ENCODE measurements at places on chromosomes 16 and 17.

- no peak for DNase-seq
These were observed 20.7 kb upstream of the NAGS start for GRCh38 chr17:43983515-43984411.

DNA sequence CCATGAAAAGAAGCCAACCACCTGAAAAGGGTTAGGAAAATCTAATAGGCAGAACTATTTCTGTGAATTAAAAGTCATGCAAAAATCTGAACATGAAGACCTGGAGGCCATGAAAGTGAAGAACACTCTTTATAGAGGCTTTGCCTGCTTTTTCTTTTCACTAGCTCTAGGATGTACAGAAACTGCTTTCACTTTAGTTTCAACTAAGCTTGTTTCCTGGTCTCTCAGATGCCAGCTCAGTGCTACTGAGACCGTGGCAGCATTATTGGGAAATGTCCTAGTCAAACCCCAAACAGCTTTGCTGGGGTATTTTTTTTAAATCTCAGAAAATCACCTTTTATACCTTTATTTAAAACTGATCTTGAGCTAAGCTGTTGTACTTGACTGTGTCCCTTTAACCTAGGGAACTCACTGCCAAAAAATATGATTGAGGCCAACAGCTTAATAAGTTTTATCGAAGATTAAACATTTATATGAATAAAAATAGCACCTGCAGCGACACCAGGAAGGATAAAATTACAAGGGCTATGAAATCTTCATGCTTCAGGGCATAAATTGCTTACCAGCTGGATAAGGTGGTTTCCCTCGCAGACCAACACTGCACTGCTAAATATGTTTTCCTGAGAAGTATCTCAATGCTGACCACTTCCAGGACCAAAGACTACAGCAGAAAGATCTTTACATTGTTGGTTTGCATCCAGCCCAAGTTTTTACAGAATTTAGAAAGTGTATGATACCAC, 621.8 kb upstream of the ZFHX3 start:
- DNase-seq = no peak

GRCh38 chr17:75996665-75997590, 3.7 kb upstream of the CDK3 start:
- peak; percentile 61 for DNase-seq

GRCh38 chr16:81401035-81401950, 43.3 kb upstream of the CMIP start:
- DNase-seq = peak; percentile 66

DNA sequence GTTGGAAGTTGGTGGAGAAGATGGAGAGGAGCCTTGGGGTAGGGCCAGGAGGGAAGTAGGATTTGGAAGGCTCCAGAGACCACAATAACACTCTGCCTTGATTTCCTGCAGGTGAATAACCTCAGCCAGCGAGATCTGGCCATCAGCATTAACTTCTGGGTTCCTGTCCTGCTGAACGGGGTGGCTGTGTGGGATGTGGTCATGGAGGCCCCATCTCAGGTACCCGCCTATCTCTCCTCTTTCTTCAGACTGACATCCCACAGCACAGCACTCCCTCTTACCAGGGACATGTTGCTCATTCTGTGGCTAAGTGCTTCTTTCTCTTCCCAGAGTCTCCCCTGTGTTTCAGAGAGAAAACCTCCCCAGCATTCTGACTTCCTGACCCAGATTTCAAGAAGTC, 4.9 kb downstream of the COX6A2 start:
- DNase-seq = no peak

DNA sequence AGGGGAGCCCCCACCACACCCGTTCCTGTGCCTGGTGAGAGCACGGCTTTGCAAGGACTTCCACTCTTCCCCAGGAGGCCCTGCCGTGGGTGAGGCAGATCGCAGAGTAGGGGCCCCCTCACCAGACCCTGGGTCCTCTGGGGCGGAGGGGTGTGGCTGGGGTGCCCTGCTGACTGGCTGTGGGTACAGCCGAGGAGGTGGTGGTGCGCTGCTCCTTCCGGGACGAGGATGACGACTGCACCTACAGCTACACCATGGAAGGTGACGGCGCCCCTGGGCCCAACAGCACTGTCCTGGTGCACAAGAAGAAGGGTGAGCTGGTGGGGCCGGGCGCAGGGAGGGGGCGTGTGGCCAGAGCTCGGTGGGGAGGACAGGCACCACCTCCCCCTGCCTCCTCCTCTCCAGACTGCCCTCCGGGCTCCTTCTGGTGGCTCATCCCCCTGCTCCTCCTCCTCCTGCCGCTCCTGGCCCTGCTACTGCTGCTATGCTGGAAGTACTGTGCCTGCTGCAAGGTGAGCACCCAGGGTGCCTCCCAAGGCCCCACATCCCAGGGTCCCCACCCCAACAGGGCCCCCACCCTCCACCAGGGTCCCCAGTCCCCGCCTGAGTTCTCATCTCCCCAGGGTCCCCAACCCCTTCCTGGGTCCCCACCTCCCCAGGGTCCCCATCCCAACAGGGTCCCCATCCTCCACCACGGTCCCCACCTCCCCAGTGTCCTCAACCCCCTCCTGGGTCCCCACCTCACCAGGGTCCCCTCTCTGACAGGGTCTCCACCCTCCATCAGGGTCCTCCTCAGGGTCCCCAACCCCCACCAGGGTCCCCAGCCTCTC, 16.1 kb downstream of the ITGB4 start:
- no peak for DNase-seq

- no peak for DNase-seq
These were observed 428.4 kb downstream of the KCNJ2 start for GRCh38 chr17:70597774-70598173.

GRCh38 chr17:56144223-56144622, 9.1 kb upstream of the ANKFN1 start:
- DNase-seq = no peak

GRCh38 chr16:50297301-50298074, 31.1 kb downstream of the ADCY7 start:
- no peak for DNase-seq

DNA sequence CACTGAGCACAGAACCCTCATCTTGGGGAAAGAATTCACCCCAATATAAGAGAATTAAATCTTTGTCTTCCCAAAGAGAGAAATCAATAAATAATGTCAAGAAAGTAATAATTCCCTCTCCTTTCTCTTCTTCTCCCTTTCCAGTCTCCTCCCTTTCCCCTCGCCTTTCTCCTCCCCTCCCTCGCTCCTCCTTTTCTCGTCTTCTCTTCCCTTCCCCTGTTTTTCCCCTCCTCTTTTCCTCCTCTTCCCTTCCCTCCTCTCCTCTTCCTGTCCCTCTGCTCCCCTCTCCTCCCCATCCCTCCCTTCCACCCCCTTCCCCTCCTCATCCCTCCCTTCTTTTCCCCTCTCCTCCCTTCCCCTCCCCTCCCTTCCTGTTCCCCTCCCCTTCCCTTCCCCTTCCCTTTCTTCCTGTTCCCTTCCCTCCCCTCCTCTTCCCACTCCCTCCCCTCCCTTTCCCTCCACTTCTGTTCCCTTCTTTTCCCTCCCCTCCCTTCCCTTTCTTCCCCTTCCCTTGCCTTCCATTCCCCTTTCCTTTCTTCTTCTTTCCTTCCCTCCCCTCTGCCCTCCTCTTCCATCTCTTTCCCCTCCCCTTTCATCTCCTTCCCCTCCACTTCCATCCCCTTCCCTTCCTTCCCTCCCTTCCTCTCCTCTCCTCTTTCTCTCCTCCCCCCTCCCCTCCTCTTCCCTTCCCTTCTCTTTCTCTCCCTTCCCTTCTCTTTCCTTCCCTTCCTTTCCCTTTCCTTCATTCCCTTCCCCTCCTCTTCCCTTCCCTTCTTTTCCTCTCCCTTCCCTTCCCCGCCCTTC, 363.6 kb downstream of the SHISA9 start:
- no peak for DNase-seq

DNA sequence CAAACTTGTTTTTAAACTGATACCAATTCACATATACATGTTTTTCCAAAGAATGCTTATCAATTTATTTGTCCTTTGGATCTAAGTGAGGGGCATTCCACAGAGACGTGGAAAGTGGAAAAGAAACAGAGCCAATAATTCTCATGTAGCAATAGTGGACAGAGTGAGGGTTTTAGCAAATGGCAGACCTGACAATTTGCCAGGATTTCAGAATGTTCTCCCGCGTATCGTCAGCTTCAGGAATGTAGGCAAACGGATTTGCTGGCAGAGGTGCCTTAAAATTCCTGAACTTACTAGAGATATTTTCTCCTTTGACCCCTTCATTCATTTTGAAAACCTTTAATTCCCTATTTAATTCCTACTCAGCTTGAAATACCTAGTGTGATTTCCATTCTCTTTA, 193.4 kb upstream of the CPHXL start:
- DNase-seq = peak; percentile 44

DNA sequence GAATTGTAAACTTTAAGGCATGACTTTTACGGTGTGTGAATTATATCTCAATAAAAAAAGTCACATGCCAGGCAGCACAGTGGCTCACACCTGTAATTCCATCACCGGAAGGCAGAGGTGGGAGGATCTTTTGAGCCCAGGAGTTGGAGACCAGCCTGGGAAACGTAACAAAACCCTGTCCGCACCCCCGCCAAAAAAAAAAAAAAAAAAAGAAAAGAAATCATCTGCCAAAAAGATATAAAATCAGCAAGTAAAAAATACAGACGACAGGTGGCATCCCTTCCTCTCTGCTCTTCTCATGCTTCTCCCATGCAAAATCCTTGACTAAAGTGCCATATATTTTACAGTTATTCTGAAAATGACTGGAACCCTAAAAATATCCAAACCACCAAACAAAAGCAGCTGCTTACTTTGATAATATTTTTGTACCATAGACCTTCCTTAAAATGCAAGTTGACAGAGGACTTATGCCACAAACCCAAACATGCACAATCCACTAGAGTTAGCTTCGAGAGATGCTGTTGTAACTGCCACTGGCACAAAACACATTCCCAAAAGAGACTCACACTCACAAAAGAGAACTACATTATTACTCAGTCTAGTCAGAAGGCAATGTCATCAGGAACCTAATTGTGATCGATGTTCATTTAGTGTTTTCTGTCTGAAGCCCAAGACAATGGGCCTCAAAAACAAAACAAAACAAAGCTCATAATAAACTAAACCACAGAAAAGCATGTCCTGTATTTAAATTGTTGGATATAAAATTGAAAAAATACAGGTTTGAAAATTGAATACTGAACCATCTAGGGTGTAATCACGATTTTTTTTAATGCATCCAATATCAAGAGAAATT, 2.4 kb downstream of the CRLF3 start:
- DNase-seq = no peak

- no peak for DNase-seq
These were observed 22.0 kb downstream of the TMEM132E start for GRCh38 chr17:34601416-34601815.

- DNase-seq = no peak
These were observed 121.2 kb upstream of the RCVRN start for GRCh38 chr17:10025976-10026901.

GRCh38 chr16:80606221-80606766, 65.5 kb downstream of the DYNLRB2 start:
- no peak for DNase-seq

- DNase-seq = no peak
These were observed 149.1 kb downstream of the VPS53 start for GRCh38 chr17:565521-565920.

GRCh38 chr17:67434061-67434525, 57.0 kb downstream of the PITPNC1 start:
- DNase-seq = no peak

- DNase-seq = no peak
These were observed 17.5 kb downstream of the WWOX start for GRCh38 chr16:78116946-78117345.

DNA sequence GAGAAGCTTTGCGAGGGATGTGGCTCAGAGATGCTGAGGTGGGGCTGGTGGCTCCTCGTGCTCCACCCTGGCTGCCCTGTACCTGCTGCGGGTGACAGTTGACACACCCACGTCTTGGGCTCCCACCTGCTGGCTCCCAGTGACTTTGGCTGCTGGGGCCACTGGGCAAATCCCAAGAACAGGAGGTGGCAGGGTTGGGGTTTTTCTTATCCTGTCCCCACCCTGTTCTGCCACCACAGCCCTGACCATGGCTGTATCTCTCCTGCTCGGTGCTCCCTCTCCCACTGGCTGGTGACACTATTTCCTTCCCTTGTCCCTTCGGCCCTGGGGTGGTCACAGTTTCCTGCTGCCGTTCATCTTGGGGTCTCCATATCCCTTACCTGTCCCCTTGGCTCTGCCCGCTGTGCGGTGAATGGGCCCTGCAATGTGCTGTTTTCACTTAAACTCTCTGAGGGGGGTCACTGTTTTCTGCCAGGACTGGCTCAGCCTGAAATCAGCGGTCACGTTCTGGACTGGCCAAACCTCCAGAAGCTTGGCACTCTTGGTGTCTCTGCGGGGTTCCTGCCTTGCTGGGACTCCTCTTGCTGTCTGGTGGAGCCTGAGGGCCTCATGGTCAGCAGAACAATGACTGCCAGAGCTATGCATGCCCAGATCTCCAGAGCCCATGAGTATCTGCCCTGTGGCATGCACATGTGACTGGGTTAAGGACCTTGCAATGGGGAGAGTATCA, 144.2 kb downstream of the IRF8 start:
- DNase-seq = no peak

DNA sequence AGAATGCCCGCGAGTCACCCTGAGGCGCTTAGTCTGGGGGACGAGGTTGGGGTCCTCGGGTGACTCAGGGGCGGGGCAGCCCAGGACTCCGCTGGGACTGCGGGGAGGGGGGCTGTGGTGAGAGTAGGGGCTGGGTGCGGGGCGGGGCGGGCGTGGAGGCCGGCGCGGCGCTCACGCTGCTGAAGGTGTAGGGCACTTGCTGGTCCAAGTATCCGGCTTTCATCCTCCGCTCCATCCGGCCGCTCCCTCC, 832 bp downstream of the ETV4 start:
- DNase-seq = no peak

DNA sequence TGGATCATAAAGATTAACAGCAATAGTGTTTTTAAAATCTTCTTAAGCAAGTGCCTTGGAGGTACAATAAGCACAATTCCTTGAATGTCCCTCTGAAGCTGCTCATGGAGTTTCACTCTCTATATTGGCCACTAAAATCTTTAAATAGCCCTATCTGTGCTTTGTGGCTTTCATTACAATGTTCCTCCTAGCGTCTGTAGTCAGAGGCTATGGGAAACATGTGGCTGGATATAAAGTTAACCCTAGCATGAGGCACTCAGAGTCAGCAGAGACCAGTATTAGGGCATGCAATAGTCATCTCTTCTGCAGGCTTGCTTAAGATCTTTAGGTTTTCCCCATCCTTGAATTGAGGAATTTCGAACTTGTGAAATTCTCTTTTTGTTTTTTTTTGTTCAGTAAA, 668.2 kb downstream of the CDH11 start:
- no peak for DNase-seq
